ENCODE measurements at places on chromosomes 5 and 9.

GRCh38 chr5:159663986-159664385 is 252.3 kb upstream of the ADRA1B start:
- DNase-seq: no peak

- DNase-seq: no peak
Measured at GRCh38 chr9:130782886-130783530, 52.0 kb upstream of the ABL1 start.

DNA sequence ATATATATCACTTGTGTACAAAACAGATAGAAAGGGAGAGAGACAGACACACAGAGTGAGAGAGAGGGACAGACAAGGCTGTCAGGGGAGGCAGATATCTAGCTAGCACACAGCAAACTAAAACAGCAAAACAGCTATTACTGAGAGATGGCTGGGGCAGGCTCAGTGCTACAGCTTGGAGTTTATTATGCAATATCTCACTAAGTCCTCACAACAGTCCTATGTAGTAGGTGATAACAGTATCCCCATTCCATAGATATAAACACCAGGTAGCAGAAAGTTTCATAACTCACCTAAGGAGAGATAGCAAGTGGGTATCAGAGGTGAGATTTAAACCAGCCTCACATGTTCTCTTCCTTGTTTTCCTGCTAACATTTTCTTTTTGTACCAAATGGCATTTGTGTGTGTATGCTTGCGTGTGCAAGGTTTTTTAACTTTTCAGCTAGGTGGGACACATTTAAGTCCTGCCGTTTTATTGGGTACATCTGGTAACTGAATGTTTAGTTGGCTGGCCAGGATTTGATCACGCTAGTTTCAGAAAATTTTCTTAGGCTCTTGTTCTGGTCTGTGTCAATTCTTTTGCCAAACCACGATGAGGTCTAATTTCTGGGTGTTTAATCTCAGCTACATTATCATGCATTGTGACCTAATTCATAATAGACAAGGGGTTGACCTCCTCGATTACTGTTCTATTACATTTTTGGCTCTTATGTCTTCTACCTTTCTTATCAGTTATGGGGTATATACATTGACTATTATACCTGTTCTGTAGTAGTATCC is 105.1 kb downstream of the LMNB1 start:
- no peak for DNase-seq

DNA sequence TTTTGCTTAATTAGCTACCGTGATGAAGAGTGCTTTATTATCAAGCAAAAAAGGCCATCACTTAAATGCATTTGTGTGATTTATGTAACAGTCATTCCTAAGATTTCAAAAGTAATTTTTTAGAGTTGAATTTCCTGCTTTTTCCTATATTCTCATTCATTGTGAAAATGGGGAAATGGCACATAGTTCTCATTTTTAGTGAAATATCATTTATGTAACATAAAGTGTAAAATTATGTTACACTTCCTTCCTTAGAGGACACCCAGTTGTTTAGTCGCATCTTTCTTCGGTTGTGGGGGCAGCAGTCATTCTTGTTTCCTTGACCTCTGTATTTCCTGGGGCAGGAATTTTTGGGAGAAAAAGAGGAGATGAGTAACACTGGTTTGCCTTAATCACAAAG is 142.8 kb downstream of the MAST4 start:
- no peak for DNase-seq

GRCh38 chr5:14225173-14225834 is 82.2 kb downstream of the TRIO start:
- no peak for DNase-seq

Data from NCI-H2171 (cell line).